HT-29 (cell line): ENCODE measurements at places on chromosomes 11 and 22. TPM values are rescaled to one million over a fixed set of nuclear protein-coding genes. Genes with fewer than 3 reads are reported as not detected.

Gene PGGHG
- total RNA-seq = 175 and 194 TPM in 2 replicates

Gene DDI1
- not detected in 2 replicates for total RNA-seq

Gene GGTLC3
- total RNA-seq = not detected in 2 replicates

Gene OR51B2
- total RNA-seq = not detected in 2 replicates

Gene MRPL40
- 67.8 and 70.6 TPM in 2 replicates for total RNA-seq

Gene OR51I1
- total RNA-seq = not detected in 2 replicates

DNA sequence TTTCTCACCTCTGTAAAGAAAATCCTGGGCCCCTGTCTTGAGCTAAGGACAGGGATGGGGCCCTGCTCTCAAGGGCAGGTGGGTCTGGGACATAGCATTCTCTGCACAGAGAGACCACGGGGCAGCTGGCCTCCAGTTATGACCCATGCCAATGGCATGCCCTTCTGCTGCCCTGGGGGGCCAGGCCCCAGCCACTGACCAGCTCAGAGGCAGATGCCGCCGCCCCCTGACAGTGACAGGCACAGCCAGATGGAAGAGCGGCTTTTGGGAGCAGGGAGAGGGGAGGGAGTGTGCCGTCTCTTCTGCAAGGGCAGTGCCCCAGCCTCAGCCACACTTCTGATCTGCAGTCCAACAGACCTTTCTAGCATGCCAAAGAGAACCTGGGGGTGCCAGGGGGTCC lies 114.8 kb upstream of the NAV2 start:
- no peak for DNase-seq

- DNase-seq = no peak
Measured at GRCh38 chr11:133937015-133937414, 19.8 kb downstream of the IGSF9B start.

- no peak for DNase-seq
Measured at GRCh38 chr11:76892306-76892705, 31.6 kb downstream of the ACER3 start.

- DNase-seq = no peak
Measured at GRCh38 chr11:57251037-57251436, 14.0 kb upstream of the APLNR start.

GRCh38 chr11:12598330-12599256 lies 75.6 kb upstream of the TEAD1 start:
- DNase-seq = no peak

DNA sequence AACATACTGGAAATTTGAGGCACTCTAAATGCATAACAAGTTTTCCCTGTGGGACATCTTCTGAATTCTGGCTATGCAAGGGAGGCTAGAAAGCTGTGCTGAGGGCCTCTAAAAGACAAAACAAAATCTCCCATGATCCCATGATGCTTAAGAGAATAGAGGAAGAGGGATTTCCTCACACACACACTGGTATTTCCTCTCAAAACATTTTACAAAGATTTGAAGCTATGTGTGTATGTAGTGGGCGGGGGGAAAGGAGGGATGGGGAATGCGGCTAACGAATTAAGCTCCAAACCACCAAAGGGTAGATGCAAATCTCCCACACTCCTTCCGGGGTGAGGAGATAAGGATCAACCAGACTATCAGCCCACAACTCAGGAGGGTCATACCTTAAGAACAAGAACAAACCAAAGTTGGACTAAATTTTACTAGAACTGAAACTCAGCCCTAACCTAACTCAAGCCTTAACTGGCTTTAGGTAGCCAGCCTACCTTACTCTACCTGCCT lies 6.0 kb downstream of the OR2AT4 start:
- no peak for DNase-seq

GRCh38 chr22:24214467-24215285 lies 30.2 kb downstream of the GGT5 start:
- no peak for DNase-seq

DNA sequence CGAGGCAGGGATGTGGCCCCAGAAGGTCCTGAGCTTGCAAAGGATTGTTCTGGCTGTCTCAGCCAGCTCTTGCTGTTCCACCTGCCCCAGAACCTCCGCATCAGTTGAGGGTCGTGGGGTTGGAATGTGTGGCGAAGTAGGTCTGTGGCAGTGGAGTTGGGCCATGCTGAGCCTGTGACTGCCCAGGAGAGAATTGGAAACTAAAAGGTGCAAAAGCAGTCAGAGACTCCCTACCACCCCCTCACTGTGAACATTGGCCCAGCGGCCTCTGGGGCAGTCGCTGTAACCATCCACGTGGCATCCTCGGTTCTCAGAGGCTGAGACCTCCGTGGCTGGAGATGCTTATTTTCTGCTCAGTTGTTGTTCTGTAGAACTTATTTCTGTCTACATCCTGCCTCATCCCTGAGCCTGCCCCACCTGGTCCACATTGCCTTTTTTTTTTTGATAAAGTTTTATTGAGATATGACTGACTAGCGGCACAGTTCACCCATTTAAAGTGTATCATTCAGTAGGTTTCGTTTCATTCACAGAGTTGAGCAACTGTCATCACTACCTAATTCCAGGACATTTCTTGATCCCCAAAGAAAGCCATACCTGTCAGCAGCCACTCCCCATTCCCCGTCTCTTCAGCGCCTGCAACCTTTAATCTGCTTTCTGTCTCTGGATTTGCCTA lies 22.3 kb upstream of the DGCR8 start:
- no peak for DNase-seq
